Cardiac fibroblast (primary cell): ENCODE measurements at places on chromosomes 6 and 20.

DNA sequence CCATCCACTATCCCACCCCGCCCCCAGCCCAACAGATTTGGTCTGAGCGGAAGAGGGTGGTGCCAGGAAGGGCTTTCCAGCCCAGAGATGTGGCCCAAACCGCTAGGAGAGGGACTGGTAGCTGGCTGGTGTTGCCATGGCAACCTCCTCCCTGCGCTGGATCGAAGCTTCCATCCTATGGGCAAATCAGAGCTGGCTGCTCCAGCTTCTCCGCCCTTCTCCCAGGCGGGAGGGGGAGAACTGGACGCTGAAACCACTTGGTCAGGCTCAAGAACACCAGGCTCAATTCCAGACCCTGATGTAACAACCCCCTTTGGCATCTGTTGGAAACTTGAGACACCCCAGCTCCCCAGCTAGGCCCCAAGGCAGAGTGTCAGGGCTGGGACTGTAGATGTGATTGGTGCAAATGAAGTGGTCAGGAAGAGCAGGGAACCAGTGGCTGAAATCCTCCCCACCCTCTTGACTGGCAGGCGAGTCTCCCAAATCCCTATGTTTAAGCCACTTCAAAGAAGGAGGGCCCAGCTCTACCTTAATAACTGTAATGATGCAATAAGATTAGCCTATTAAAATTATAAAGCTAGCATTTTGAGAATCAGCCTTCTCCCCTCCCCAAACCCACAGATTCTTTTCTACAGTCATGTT is 4.2 kb downstream of the RIMS4 start:
- peak; percentile 12 for DNase-seq

- DNase-seq, result no peak
Measured at GRCh38 chr6:46794068-46794467, 879 bp downstream of the MEP1A start.

GRCh38 chr6:32886681-32887383 is 32.8 kb downstream of the PSMB9 start:
- DNase-seq, result peak; percentile 77

GRCh38 chr6:25278914-25279747 is at the start of gene CARMIL1:
TSS of gene CARMIL1 (plus strand) at chr6:25279374. CDS start at chr6:25279796, 422 bp downstream.
- DNase-seq, result peak; percentile 84

GRCh38 chr20:59141818-59142581 is 21.6 kb upstream of the ZNF831 start:
- peak; percentile 2 for DNase-seq

DNA sequence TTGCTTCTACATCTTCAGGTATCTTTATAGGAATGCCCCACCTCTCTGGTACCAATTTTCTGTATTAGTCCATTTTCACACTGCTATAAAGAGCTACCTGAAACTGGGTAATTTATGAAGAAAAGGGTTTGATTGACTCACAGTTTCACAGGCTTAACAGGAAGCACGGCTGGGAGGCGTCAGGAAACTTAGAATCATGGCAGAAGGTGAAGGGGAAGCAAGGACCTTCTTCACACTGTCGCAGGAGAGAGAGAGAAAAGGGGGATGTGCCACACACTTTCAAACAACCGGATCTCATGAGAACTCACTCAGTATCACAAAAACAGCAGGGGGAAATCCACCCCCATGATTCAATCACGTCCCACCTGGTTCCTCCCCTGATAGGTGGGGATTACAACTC is 24.4 kb upstream of the LY86 start:
- DNase-seq, result no peak

DNA sequence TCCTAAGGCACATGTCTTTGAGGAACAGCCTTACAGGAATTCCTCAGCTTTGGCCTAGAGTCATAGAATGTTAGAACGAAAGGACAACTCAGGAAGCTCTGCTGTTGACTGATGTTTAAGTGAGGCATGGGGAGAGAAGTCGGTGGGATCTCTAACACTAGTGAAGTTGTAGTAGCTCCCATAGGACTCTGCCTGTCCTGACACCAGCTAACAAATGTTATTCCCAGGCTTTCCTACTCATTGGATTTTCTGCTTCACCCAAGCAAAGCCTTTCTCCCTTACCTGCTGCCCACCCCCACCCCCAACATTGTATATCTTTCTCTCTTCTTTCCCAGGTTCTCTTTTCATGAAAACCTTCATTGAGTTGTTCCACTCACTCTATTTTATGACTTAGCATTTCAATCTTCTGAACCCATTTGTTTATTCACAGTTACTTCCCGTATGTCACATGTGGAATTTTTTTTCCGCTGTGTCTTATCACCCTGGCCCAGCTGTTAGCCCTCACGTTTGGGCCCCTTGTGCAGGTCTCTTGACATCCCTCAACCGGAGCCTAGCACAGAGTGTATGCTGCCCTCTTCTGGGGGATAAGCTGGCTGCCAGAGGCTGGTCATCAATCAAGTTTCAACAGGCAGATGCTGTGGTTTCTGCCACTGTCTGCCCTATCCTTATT is 39.2 kb upstream of the RNF8 start:
- peak; percentile 88 for DNase-seq

DNA sequence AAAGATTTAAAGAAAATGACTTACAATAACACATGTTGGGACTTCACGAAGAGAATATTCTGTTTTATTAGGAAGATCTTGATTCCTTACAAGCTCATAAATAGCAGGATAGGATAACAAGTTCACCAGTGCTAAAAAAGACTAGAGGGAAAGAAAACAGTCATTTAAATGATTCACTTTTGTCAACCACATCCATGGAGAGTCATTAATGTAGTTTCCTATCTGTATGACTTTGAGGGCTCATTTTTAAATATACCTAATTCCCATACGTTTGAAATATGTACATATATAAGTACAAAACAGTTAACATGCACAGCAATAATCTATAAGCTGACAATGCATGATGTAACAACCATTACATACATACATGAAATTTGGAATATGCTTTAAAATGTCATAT is 111.1 kb downstream of the TBC1D32 start:
- DNase-seq, result no peak

DNA sequence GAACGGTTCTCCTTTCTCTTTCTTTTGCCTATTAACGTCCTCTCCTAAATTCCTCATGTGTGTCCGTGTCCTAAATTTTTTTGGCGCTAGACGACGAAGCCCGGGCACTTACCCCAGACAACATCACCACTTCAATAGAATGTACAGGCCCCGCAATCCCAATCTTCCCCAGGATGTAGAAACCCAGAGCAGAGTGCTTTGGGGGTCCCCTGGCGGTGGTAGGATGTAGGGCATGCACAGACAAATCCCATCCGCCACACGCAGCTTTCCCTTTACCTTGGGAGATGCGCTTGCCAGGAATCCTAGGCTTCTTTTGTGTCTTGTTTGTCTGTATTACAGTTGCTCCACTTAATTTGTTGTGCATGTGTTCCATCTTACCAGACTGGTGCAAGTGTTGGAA is 417.3 kb upstream of the ARID1B start:
- DNase-seq, result no peak

DNA sequence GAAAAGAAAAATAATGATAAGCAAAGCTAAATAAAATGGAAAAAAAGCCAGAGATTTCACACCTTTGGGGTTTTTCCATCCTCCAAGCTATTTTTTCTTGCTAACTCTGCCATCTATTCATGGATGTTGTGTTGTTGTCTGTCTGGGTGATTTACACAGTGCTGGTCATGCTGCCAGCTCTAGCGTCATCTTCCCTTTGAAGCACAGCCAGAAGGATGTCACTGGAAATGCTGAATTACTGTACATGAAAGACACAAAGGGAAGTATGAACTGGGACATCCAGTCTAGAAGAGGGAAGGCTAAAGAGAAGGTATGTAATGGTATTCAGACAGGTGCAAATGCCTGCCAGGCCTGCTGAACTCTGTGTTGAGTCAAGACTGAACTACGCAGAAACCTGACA is 241.9 kb upstream of the STXBP5 start:
- DNase-seq, result no peak

DNA sequence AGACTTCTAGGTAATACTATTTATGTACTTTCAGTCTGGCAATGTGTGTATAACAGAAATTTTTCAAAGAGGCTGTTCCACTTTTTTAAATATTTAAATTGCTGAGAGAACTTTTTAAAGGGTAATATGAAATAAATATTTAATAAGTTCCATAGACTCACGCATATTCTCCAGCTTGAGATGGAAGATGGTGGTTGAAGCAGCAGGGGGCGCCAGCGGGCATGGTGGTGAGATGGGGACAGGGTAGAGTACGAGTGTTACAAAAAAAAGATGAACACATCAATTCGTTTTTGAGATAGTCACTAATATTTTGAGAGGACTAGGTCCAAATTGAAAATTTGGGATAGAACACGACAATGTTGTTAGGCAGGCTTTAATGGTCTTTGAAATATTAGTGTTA is 68.4 kb downstream of the RSPO3 start:
- DNase-seq, result peak; percentile 22

- no peak for DNase-seq
Measured at GRCh38 chr6:33440649-33441309, 13.6 kb upstream of the ZBTB9 start.

DNA sequence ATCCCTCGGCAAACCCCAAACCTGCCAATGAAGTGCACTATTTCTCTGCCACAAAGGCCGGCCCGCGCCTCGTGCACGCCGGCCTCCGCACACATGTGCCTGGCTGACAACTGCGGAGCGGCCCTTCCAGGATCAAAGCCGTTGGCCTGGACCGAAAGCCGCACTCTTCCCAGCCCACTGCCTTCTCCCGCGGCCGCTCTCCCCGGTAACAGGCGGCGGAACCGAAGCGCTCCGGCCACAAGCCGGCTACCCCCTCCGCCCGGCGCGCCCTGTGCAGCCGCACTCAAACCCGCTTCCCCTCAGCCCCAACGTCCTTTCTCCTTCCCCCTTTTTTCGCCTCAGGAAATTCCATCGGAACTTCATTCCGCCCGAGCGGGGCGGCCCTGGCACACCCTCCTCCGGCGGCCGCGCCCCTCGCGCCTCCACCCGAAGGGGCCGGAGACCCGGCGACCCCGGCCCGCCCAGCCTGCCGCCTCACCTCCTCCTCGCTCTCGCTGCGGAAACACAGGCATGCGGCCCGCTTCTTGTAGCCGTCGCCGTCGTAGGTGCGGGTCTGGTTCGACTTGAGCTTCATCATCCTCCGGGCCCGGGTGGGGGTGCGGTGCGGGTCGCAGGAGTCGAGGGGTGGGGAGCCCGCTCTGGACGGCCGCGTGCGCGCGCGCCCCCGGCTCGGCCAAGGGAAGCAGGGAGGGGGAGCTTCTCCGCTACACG is 528 bp downstream of the NUDT3 start:
- DNase-seq, result peak; percentile 55

DNA sequence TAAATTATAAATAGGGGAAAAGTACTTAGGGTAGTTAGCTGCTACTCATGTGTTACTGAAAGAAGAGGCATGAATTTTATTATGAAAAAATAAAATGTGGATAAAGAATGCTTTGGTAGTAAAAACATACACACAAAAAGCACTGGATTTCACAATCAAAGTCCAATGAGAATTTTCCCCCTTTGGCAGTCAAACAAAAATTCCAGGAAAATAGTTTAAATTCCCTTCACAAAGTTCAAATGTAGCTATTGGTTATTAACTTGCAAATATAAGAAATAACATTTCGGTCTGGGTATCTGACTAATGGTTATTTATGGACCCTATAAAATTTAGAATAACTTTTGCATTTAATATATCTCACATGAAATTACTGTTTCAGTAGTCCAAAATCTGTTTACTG is 210.4 kb downstream of the FOXC1 start:
- DNase-seq, result peak; percentile 75

GRCh38 chr6:154111025-154111424 is 72.0 kb downstream of the OPRM1 start:
- DNase-seq, result no peak

- DNase-seq, result no peak
Measured at GRCh38 chr20:21725892-21726291, 20.4 kb downstream of the PAX1 start.

DNA sequence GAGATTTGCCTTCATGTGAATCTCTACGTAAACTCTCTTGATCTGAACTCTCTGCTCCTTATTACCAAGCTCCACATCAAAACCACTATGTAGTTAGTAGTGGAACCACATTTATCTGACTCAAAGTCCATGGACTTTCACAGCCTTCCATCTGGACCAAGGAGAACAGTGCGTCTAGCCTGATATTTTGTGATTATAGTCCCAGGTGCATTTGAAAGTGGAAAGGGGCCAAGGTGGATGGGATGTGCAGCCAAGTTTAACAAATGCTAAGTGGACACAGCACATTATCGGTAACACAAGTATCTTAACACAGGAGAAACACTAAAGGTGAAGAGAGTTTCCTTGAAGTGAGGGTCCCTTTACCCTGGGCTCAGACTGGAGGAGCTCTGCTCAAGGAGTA is 281.2 kb upstream of the SGK1 start:
- no peak for DNase-seq

DNA sequence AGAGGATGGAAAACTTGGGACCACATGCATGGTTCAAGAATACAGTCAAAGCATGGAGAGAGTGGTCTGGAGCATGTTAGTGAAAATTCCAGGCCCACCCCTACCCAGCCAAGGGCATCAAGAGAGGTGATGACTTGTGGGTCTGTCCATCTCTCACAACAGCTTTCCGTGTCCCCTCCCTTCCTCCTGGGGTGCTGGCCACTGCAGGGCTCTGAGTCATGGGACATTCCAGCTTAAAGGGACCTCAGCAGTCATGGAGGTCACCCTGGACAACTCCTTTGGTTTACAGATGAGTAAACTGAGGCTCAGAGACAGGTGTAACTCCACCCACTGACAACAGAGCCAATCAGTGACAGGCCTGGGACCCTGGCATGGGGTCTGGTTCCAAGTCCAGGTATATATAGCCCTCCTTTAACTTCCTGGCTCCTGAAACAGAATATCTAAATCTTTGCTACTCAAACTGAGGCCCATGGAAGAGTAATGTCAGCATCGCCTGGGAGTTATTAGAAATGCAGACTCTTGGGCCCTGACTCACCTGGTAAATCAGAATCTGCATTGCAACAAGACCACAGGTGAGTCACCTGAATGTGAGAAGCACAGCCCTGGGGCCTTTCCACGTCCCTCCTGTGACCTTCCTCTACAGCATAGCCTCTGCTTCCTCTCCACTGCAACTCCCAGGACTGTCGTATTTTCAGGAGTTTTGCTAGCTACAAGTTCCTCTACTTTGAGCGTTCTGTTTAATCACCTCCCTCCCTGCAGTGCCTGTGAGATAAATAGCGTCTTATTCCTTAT is 170.2 kb downstream of the ZDHHC14 start:
- DNase-seq, result no peak

DNA sequence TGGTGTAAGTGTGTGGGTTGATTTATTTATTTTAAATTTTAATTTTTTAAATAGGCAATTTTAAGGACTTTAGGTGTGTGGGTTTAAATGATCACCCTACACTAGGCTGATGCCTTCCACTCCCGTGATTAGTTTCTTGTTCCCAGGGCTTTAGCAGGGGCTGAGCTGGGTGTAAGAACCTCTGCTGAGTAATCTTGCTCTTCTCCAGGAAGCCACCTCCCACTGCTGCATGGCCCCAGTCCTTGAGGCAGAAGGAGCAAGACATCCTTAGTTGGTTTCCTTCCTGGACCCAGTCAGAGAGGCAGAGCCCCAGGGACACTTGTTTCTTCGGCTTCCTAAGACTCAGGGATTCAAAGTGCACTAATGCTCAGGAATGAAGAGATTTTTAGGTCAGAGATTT is 19.8 kb upstream of the CDC5L start:
- DNase-seq, result no peak
